ENCODE measurements at places on chromosomes 7 and 10.

DNA sequence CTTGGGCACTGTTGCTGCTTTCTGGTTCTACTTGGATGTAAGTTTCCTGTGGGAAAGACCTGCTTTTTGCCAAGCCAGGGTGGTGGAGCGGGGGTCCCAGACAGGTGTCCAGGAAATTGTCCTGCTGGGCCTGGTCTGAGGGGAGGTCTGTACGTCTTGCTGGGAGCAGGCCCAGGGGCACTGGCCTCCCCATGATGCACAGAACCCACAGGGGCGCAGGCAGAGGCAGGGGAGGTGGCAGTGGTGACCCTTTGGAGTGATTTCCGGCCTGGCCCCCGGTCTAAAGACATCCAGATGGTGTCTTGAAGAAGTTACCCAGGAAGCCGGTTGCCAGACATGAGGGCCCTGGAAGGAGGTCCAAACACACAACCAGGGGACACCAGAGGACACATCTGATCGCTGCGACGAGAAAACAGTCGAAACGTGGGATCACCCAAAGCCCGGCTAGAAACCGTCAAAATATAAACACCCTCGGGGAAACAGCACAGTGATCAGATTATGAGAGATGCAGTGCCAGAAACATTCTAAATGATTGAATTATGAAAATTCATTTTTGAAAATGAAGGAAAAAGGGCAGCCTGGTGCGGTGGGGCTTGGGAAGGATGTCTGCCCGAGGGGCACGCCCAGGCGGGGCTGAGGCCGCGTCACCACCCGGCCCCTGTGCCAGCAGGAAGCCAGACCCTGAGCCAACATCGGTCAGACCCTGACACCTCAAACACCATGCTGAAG is 59.6 kb downstream of the TMEM270 start:
- no peak for DNase-seq

DNA sequence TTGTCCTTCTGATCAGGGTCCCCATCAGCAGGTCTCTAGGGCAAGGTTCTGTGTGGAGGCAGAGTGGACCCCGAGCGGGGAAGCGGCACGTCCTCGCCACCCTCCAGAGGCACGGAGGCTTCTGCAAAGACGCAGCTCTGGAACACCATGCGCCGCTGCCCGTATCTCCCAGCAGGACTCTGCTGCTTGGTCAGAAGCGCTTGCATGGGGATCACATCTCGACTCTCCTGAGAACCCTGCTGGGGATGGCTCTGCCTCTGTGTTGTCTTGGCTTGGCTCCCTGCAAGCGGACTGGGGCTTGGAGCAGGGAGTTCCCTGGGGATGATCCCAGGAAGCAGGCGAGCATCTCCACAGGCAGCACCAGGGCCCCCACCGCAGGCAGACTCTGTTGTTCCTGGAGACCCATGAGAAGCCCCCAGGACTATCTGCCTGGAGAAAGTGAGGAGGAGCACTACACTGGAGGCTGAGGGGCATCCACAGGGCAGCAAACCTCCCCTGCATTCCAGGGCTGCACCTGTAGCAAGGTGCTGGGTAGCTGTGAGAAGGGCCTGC is 520.5 kb downstream of the GLRX3 start:
- DNase-seq, result no peak

- DNase-seq, result no peak
These were observed 254.1 kb downstream of the TNS3 start for GRCh38 chr7:47327698-47328391.

- DNase-seq, result no peak
These were observed 7.3 kb downstream of the CASP7 start for GRCh38 chr10:113687037-113687436.

- DNase-seq, result no peak
These were observed 51.9 kb downstream of the ALOX5 start for GRCh38 chr10:45425621-45426563.

DNA sequence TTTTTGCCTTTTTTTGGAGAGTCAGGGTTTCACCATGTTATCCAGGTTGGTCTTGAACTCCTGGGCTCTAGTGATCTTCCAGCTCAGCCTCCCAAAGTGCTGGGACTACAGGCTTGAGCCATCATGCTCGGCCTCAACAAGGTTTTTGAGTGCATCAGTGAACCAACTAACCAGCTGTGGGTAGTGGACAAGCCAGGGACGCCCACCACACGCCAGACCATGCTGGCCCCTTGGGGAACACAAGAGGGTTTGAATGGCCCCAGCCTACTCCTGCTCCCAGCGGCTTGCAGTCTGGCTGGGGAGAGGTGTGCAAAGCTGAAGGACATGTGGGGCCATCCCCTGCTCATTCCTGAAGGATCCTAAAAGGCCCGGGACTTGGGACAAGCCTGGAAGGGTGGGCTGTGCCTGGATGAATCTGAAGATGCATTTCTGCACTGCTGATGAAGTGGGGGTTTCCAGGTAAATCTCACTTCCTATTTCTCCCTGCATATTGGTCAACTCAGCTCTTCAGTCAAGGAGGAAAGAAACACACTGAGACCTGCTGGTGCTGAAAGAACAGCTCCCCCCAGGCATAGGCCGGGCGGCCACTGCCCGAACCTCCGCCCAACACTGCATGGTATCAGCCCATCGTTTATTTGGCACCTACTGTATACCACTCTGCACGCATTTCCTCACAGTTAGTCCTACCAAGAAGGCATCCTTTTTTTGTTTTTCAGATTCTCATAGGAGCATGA is 6.9 kb downstream of the MMD2 start:
- DNase-seq, result no peak

DNA sequence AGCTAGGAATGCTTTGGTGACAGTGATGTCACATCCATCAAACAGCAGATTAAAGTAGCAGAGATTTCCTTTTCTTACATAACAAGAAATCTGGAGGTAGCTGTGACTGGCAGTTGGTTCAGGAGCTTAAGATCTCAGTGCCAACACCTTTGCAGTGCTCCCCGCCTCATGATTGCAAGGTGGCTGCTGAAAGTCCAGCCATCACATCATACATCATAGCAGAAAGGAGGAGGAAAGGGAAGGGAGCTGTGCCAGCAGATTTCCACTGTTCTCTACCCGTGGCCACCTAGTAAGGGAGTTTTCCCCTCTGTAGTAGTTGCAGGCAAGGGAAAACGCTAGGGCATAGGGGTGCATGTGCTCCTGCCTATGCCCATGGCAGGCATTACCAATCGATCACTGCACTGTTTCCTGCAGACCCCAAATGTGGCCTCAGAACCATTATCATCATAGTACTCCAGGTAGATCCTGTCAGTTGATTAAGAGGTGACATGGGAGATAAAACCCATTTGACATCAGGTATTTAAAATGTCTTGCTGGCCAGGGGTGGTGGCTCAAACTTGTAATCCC is 57.9 kb upstream of the GTF2IRD1 start:
- no peak for DNase-seq

- DNase-seq, result no peak
These were observed 109.6 kb upstream of the SEM1 start for GRCh38 chr7:96819111-96819700.

GRCh38 chr10:102195296-102195870 is 30.7 kb upstream of the ELOVL3 start:
- no peak for DNase-seq

GRCh38 chr7:31192986-31193385 is 140.9 kb downstream of the ADCYAP1R1 start:
- no peak for DNase-seq

DNA sequence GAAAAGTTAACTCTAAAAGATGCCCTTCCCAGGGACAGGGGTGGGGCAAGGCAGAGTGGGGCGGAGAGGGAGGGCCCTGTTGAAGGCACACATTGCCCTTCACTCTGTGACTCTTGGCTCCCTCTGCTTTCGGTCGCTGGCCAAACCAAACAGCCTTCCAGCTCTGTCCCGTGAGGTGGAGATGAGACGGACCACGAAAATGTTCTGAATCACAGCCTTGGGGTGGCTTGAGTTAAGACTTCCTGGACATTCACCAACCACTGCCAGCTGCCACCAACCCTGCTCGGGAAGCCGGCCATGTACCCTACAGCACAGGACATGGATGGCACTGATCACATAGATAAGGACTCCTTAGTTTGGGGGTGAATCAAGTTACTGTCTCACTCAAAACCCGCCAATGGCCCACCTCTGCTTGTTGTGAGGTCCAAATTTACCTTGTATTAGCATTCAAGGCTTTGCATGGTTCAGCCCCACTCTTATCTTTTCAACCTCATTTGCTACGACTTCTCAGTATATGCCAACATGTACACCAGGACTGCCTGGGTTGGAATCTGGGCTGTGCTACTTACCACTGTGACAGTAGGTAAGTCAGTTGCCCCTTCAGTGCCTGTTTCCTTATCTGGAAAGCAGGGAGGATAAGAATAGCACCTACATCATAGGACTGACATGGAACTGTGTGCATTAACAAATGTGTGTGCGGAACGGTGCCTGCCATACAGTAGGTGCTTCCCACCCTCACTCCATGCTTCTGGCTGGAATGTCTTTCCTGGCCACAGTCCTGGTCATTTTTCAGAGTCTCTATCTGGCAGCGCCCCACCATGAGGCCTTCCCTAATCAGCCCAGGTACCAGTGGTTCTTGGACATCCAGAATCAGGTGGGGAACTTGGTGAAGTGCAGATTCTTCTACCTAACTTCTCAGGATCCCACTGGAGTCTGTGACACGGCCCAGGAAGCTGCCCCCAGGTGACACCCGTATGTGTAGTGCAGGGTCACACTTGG is 28.0 kb downstream of the ITPRIP start:
- DNase-seq, result no peak

DNA sequence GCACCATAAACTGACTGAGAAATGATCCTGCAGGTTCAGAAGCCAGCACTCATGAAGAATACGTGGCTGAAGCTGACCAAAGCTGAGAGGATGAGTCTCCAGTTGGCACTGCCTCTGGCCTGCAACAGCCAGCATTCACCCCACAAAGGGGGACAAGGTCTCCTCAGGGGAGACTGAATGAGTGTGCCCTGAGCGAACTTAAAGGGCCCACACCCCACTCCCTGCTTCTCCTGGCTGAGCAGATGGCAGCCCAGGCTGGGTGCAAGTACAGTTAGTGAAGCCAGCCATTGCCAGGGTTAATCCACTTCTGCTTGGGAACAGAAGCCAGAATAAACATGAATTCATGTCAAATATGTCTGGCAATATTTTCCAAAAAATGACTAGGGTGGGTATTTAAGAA is 98.1 kb downstream of the PPP1R17 start:
- no peak for DNase-seq

- no peak for DNase-seq
These were observed 5.0 kb downstream of the NPC1L1 start for GRCh38 chr7:44536090-44536489.

- DNase-seq, result no peak
These were observed 11.8 kb downstream of the MMRN2 start for GRCh38 chr10:86945361-86946212.

DNA sequence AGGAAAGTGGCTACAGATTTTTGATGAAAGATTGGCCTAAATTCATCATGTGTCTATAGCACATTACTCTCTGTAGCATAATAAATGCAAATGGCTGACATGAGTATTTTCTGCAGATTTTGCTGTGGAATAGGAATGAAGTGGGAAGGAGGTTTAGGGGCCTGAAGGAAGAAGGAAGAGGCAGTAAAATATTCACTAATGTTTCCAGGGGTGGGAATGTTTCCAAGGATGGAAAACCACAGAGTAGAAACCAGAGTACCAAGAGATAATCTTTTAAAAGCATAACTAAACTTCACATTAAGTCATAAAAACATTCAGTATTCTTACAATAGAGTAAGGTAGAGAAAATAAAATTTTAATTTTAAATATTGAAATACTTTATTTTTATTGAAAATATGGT is 267.8 kb downstream of the BICC1 start:
- DNase-seq, result no peak

- no peak for DNase-seq
These were observed 37.0 kb upstream of the TMEM72 start for GRCh38 chr10:44874166-44874565.

DNA sequence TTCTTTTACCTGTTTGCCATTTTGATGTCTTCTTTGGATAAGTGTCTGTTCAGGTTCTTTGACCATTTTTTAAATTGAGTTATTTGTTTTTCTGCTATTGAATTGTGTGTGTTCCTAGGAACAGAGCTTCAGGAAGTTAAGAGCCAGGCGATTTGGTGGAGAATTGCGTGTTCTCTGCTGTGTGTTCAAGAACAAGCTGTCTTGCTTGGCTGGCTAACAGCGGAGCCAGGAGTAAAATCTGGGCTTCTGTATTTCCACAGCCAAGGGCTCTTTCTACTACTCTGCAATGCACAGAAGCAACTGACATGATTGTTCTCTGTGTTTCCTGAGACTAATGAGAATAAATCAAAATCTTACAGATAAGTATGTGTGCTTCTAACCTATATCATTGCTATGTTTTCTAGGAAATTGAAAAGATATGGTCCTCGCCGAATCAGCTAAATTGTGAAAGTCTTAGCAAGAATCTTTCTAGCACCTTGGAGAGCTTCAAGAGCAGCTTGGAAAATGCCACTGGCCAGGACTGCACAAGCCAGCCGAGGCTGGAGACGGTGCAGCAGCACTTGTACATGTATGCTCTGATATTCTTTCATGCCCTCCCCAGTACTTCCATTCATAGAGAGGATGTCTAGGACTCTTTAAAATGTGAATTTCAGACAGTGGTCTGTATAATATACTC is 124.2 kb downstream of the ABCA13 start:
- DNase-seq, result no peak

- no peak for DNase-seq
These were observed 895 bp upstream of the NAPEPLD start for GRCh38 chr7:103149808-103150180.

GRCh38 chr7:3210531-3210930 is 90.5 kb upstream of the SDK1 start:
- no peak for DNase-seq

GRCh38 chr7:8217200-8218068 is 44.5 kb downstream of the ICA1 start:
- DNase-seq, result no peak

GRCh38 chr10:71399946-71400345 is 3.2 kb downstream of the CDH23 start:
- no peak for DNase-seq

- DNase-seq, result no peak
These were observed 63.9 kb upstream of the GHITM start for GRCh38 chr10:84075226-84076046.
